ENCODE measurements at places on chromosomes 12 and 14. TPM values are rescaled to one million over a fixed set of nuclear protein-coding genes. Genes with fewer than 3 reads are reported as not detected.

Gene CELA1
- not detected for total RNA-seq

Gene HIF1A
- total RNA-seq = 193 TPM

Gene KLRD1
- total RNA-seq = not detected

Gene TRAFD1
- 23.4 TPM for total RNA-seq

Gene ZDHHC22
- not detected for total RNA-seq

Gene RIMBP2
- not detected for total RNA-seq

Gene GLS2
- total RNA-seq = 3.9 TPM

Gene PPP1R36
- total RNA-seq = 0.47 TPM

Gene A2M
- not detected for total RNA-seq

Gene CGRRF1
- 22.3 TPM for total RNA-seq

Gene LRRK2
- 4.5 TPM for total RNA-seq

Gene KCNC2
- total RNA-seq = not detected

Gene RGS6
- total RNA-seq = not detected

Gene POMT2
- total RNA-seq = 33.0 TPM

Gene RD3L
- total RNA-seq = not detected

Gene GALNT4
- 2.8 TPM for total RNA-seq

Gene PAH
- total RNA-seq = not detected

Gene TMEM233
- total RNA-seq = not detected

Gene SDS
- not detected for total RNA-seq

Gene SH2B3
- total RNA-seq = 4.5 TPM

Gene PTPN6
- 13.2 TPM for total RNA-seq
